Stimulated activated CD4-positive, alpha-beta T cell treated with anti-CD3 and anti-CD28 coated beads, Interleukin-4, amount 100 ng/mL, for 48 hours (primary cell): ENCODE measurements at places on chromosomes 16 and 17.

- no peak for DNase-seq
These were observed 1.7 kb upstream of the SLC47A2 start for GRCh38 chr17:19718041-19718612.

GRCh38 chr16:22285080-22285479 lies 12.1 kb upstream of the POLR3E start:
- no peak for DNase-seq

GRCh38 chr17:77753246-77753645 lies 205.3 kb upstream of the TNRC6C start:
- no peak for DNase-seq

GRCh38 chr17:1709971-1710806 lies at the start of gene TLCD2:
TLCD2 (minus strand) TSS chr17:1710377; CDS start chr17:1710242, 135 bp downstream.
- DNase-seq, result no peak
